MCF 10A (cell line): ENCODE measurements at places on chromosomes 6 and 20. TPM values are rescaled to one million over a fixed set of nuclear protein-coding genes. Genes with fewer than 3 reads are reported as not detected.

- no peak for DNase-seq
Measured at GRCh38 chr20:55174635-55175034, 699.2 kb downstream of the DOK5 start.

TFAP2A gene
- total RNA-seq, result 78.2 and 87.4 TPM in 2 replicates

HNF4A gene
- total RNA-seq, result 0.22 TPM in 1 of 2 replicates, not detected in the other

DNA sequence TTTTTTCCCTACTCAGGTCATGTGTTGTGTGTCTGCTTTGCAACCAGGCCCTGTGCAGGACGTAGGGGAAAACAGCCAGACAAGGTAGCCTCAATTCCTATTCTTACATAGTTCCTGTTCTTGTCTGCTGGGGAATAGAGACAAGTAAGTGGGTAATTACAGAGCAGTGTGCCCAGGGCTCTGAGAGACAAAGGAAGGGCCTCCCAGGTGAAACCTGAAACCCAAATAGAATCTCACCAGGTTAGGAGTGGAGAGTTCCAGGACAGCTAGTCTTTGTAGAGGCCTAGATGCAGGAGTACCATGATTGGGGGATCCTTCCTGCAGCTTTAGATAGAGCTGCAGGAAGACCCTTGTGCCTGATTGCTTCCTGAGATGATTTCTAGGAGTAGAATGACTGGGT is 48.4 kb downstream of the DHX35 start:
- no peak for DNase-seq

- no peak for DNase-seq
Measured at GRCh38 chr6:90297115-90297866, 648 bp upstream of the BACH2 start.

PRELID3B gene
- total RNA-seq, result 180 and 197 TPM in 2 replicates
